HuH-7 (cell line): ENCODE measurements at places on chromosomes 2 and 18.

- no peak for DNase-seq
Observed at GRCh38 chr2:212284166-212284565, 254.4 kb downstream of the ERBB4 start.

- no peak for DNase-seq
Observed at GRCh38 chr18:21314724-21315123, 72.7 kb downstream of the GREB1L start.

DNA sequence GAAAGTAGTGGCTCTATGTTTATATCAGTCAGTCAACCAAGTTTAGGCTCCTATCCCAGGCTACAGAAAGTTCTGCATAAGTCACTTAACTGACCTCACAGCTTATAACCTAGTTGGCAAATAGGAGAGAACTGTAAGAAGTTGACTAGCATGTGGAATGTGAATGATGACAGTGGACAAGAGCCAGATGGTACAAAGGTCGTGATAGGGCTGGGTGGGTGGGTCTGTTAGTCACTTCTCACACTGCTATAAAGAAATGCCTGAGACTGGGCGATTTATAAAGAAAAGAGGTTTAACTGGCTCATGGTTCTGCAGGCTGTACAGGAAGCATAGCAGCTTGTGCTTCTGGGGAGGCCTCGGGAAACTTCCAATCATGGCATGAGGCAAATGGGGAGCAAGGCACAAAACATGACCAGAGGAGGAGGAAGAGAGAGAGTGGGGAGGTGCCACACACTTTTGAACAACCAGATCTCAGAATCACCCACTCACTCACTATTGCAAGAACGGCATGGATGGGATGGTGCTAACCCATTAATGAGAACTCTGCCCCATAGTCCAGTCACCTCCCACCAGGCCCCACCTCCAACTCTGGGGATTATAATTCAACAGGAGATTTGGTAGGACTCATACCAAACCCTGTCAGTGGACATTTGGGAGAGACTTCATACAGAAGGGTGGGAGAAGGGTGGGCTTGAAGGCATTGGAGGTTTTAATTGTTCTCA lies 68.8 kb downstream of the LTBP1 start:
- peak; percentile 23 for DNase-seq

- DNase-seq = no peak
Observed at GRCh38 chr2:204251998-204252376, 293.3 kb upstream of the PARD3B start.

DNA sequence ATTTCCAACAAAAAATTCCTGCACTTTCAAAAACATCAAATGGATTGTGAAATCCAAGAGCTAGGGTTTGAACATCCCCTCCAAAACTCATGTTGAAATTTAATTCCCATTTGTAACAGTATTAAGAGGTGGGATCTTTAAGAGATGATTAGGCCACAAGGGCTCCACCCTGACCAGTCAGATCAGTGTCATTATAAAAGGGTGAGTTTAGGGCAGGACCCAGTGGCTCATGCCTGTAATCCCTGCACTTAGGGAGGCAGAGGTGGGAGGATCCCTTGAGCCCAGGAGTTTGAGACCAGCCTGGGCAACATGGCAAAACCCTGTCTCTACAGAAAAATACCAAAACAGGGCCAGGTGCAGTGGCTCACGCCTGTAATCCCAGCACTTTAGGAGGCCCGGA lies 8.9 kb downstream of the GTF3C2 start:
- no peak for DNase-seq

DNA sequence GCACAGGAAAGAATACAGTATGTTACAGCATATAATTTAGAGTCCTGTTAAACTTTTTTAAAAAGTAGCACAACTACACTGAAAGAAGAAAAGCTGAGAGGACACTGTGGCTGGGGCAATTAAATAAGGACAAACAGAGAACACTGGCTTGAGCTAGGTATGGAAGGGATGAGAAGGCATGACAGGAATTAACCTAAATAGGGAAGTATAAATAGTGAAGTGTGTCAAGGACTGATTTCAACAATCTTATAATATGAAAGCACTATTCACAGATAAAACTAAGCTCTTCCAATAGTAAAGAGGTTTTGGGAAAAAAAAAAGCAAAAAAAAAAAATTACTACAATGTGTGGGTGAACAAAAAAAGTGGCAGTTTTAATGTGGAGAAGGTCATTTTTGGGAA lies 45.5 kb downstream of the PPP3R1 start:
- DNase-seq = no peak

GRCh38 chr2:100891906-100892642 lies 72.1 kb downstream of the NPAS2 start:
- no peak for DNase-seq

DNA sequence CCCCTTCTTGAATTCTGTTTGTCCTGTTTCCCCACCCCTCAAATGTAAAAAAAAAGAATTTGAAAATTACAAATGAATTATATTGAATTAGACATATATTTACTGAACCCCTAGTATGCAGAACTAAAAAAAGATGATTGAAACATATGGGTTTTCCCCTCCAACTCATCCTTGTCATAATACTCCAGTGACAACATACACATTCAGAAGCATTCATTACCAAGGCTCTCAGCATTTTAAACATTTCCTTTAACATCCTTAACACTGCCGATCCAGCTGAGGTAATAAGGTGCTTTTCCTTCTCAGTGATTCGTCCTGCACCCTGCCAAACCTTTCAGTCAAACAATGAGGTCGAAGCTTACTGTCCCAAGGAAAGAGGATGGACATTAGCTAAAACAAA lies 53.1 kb upstream of the DTNB start:
- no peak for DNase-seq

GRCh38 chr2:6865346-6866274 lies at the start of gene CMPK2:
CMPK2 (minus strand) TSS chr2:6865907; CDS start chr2:6865696, 211 bp downstream.
- DNase-seq = peak; percentile 66

GRCh38 chr2:109029490-109030201 lies 40.6 kb upstream of the EDAR start:
- DNase-seq = no peak

- DNase-seq = no peak
Observed at GRCh38 chr2:73588177-73588576, 54.0 kb downstream of the NAT8 start.

DNA sequence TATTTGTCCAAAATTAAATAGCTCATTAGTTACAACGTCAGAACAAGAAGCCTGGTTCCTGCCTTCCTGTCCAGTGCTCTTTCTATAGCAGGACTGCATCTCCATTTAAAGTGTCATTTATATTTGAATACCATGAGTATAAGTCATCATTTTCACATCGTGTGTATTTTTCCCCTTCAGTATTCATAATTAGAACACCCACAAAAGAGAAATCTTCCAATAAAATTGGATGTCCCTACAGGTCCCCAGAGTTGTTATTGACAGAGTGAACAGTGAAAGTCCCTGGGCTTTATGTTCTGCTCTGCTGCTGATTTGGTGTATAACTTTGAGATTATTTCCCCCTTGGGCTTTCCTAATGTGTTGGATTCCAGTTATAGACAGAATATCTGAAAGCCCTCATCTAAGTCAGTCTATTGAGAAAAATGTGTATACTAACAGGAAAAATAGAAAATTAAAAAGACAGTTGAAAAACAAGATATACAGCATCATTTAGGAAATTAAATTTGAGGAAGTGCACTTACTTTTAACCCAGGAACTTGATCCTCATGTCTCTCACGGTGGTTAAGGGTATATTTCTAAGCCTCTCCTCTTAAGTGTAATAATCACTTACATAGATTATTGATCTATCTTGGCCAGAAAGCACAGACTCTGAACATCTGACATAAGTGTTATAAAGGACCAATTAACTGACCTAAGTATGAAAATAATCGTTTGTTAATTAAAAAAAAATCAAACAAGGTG lies 15.2 kb upstream of the REV1 start:
- DNase-seq = no peak

- no peak for DNase-seq
Observed at GRCh38 chr2:105328281-105329196, 996 bp downstream of the TGFBRAP1 start.

DNA sequence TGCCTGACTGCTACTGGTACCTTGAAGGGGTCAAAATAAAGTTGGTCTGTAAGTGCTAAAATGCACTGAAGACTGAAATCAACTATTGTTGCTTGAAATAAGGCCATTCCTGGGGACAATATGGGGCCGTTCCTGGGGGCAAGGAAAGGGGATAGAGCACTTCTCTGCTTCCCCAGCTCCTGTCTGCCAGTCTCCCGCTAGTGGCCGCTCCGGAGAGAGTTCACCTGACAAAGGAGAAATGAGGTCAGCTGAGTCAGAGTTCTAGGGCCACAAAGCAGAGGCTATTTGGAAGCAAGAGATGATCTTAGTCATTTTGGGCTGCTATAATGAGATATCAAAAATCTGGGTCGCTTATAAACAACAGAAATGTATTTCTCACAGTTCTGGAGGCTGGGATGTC lies 345.9 kb downstream of the TSN start:
- no peak for DNase-seq

- DNase-seq = peak; percentile 47
Observed at GRCh38 chr2:177622521-177622920, 229.9 kb downstream of the AGPS start.

- DNase-seq = peak; percentile 33
Observed at GRCh38 chr2:179422037-179422643, 157.5 kb upstream of the SESTD1 start.

GRCh38 chr18:64791236-64791635 lies 642.3 kb upstream of the LINC00305 start:
- DNase-seq = no peak

- DNase-seq = no peak
Observed at GRCh38 chr2:95044601-95045000, 19.1 kb downstream of the MAL start.

DNA sequence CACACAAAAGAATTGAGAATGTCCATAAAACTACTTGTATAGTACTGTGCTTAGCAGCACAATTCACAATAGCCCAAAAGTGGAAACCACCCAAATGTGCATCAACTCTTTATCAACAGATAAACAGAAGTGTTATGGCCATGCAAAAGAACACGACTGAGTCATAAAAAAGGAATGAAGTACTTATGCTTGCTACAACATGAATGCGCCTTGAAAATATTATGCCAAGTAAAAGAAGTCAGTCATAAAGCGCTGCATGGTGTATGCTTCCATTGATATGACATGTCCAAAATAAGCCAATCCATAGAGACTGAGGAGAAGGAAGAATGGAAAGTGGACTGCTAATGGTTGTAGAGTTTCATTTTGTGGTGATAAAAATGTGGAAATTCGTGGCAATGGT lies 12.1 kb upstream of the MAP2 start:
- no peak for DNase-seq

DNA sequence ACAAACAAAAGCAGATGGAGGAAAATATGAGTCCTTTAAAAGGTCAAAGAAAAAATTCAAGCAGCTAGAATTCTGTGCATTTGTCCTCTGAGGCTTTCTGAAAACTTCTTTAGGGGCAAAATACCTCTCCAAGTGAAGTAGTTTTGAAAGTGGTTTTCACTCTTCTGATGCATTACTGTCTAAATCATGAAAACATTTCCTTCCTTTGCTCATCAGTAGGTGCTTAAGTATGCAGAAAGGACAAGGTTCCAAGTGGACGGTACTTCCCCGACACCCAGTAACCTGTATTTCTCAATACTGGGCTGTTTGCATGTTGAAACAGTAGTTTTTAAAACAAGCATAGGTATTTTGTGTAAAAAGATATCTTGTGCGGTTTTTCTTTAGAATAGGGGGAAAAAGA lies 189.1 kb upstream of the ERBB4 start:
- no peak for DNase-seq

DNA sequence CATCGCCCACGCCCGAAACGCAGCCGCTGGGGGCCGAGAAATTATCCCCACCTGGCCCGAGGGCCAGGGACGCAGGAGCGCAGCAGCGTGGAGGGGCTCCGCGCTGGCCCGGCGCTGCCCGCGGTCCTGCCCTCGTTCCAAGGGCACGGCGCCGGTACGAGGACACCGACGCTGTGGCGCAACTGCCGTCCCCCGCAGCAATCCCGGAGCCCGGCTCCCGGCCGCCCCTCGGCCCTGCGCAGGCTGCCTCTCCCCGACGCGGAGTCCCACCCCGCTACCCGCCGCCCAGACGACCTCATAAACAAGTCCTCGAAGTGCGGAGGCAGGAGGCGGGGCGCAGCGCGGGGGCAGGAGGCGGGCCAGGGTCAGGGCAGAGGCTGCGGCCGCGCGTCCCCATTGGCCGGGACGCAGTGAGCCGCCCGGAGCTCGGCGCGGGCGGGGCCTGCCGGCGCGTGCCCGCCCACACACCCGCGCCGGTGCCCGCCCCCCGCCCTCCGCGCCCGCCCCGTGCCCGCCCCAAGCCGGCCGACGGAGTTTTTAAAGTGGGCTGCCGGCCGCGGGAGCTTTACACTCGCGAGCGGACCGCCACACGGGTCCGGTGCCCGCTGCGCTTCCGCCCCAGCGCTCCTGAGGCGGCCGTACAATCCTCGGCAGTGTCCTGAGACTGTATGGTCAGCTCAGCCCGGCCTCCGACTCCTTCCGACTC lies at the start of gene EPAS1:
Gene EPAS1, plus strand, starts transcription at position 568 of the 706 bp plus-strand sequence. CDS start 505 bp downstream, outside the sequence.
- peak; percentile 88 for DNase-seq

- no peak for DNase-seq
Observed at GRCh38 chr2:150482667-150483400, 4.6 kb downstream of the RND3 start.

GRCh38 chr18:11840493-11840892 lies 10.7 kb upstream of the CHMP1B start:
- peak; percentile 60 for DNase-seq

GRCh38 chr18:35172009-35172408 lies 68.8 kb upstream of the ZNF397 start:
- DNase-seq = no peak

- DNase-seq = no peak
Observed at GRCh38 chr2:207472343-207473048, 57.3 kb upstream of the CREB1 start.

DNA sequence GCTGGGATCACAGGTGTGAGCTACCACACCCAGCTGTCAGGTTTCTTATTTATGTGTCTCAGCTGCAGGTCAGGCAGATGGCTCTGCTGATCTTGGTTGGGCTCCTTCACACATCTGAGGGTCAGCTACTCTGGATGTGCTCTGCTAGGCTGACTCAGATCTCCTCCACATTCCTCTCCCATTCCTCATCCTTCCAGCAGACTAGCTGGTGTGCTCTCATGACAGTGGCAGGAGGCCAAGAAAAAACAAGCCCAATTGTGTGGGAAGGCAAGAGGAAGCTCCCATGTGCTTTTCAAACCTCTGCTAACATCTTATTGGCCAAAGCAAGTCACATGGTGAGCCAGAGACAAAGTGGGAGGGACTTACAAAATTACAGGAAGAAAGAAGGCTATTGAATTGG lies 11.7 kb upstream of the MSH6 start:
- no peak for DNase-seq

GRCh38 chr18:8106603-8107002 lies 502.6 kb upstream of the RAB12 start:
- no peak for DNase-seq

GRCh38 chr18:43380104-43380672 lies 102.9 kb upstream of the SYT4 start:
- DNase-seq = no peak
